Glomerular endothelial cell (primary cell): ENCODE measurements at places on chromosomes 5 and 9. TPM values are rescaled to one million over a fixed set of nuclear protein-coding genes. Genes with fewer than 3 reads are reported as not detected.

DCAF10 gene
- 29.7 and 40.3 TPM in 2 replicates for total RNA-seq

GABRA1 gene
- total RNA-seq: not detected in 2 replicates

ALDH1A1 gene
- 10.5 and 172 TPM in 2 replicates for total RNA-seq

ADGRD2 gene
- total RNA-seq: not detected in 2 replicates

HAVCR2 gene
- not detected in 2 replicates for total RNA-seq
